Globus pallidus (tissue), 1 donor: ENCODE measurements at places on chromosomes 7 and 10.

GRCh38 chr7:93758631-93759030 lies 131.9 kb downstream of the TFPI2 start:
- no peak for DNase-seq

GRCh38 chr10:6120691-6121090 lies 31.9 kb downstream of the RBM17 start:
- no peak for DNase-seq

- DNase-seq, result no peak
These were observed 12.2 kb downstream of the CPA2 start for GRCh38 chr7:130278860-130279259.

DNA sequence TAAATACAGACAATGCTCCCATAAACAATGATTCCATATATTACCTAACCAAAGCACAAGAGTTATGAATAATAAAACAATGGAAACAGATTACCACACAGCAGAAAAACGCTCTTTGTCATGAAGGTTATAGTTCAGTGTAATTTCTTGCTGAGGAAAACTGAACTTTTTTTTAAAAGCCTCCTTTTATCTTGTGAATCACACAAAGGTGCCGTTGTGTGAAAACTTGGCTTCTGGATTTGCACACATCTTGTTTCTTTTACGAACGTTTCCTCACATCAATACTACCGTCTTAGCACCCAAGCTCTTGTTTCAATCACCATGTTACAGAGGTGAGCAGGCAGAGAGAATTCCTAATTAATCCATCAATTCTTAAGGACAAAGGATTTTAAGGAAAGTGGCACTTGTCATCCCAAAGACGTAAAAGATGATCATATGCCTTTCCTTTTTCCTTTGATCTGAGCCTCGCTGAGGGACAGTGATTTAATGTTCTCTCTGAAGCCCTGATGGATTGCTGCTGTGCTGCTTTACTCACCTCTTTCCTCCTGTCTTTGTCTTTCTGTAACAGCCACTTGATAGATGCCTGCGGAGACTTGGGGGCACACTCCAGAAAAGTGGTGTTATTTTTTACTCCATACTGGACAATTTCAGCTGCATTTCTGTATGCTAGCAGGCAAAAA lies 110.1 kb downstream of the CD36 start:
- DNase-seq, result peak; percentile 65

GRCh38 chr7:124762611-124763143 lies 2.9 kb downstream of the GPR37 start:
- DNase-seq, result peak; percentile 88

GRCh38 chr7:89887489-89887888 lies 266.8 kb upstream of the STEAP1 start:
- DNase-seq, result peak; percentile 6

DNA sequence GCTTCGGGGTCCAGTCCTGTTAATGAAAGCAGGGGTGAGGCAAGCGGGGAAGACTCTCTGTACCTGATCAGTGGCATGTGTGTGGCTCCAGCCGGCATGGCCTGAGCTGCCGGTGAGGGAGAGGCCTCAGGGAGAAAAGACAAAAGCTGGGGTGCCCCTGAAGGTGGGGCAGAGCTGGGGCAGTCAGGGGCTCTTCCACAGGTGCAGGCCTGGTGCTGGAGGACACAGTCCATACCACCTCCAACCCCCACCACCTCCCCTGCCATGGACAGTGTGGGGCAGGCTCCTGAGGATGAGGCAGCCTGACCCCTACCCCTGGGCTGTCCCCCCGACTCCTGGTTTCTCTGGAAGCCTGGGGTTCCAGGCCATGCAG lies 129.5 kb downstream of the LHPP start:
- DNase-seq, result no peak

DNA sequence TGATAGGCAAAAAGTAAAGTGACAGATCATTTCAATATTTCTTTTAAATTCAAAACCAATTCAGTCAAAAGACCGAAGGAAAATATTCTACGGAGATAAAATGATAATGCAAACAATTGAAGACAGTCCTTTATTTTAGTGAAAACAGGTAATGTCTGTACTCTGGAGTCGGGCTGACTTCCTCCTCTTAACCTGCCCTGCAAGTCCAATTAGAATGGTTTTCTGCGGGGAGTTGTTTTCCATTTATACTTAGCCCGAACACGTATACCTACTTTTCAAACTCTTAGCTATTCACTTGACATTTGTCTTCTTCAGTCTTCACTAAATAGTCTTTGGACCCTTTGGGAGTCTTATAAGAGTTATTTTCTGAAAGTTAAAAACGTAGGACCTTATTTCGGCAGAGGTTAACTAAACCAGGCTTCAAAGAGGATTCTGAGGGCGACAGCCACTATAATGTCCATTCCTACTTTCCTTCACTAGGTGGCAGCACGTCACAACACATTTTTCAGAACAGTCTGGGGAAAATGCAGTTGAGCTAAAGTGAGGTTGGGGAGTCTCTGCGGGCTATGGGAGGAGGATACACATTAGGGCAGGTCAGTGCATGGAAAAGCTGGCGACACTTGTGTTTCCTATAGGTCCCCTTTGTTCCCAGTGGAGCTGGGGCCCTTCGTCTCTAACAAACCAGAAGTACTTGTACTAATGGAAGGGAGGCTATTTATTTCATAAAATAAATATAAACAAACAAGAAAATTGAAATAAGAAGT lies 472.0 kb downstream of the KCNMA1 start:
- DNase-seq, result peak; percentile 53

DNA sequence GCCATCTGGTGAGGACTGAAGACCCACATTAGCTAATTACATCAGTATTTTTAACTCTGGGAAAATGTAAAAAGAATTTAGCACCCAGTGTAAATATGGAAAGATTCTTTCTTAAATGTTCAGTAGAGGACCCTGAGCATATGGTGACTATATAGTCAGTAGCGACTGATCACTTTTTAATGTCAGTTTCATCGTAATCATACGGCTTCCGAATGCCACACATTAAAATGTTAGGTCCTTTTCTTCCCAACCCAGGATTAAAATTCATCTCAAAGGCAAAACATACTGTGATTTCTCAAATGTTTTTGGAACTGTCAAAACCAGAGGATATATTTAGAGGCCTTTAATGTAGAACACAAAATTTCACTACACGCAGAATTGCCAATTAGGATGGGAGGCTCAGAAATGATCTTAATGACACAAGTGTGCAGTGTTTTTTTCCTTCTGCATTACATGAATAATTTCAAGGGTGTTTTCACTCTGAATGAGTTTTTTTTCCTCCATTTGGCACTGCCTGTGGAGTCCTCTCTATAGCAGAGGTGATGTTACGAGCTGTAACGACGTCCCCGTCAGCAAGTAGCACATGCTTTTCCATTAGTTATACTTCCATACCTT lies 382.7 kb downstream of the PAXIP1 start:
- DNase-seq, result no peak

DNA sequence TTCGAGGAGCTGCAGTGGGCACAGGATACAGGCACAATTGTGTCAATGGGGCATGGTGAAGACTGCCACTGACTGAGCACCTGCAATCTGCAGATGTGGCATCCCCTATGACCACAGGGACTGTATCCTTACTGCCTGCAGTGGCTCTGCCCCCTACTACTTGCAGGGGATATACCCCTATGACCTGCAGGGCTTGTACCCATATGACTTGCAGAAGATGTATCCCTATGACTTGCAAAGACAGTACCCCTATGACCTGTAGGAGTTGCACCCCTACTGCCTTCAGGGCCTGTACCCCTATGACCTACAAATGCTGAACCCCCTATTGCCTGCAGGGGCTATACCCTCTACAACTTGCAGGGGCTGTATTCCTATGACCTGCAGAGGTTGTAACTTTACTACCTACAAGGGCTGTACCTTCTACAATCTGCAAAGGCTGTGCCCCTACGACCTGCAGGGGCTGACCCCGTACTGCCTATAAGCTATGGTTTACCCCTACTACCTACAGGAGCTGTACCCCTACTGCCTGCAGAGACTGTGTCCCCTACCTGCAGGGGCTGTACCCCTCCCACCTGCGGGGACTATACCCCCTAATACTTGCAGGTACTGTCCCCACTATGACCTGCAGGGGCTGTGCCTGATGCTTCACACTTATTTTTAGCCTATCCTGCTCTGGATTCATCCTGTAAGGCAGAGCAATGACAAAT lies 65.9 kb upstream of the ADAM12 start:
- no peak for DNase-seq

- DNase-seq, result no peak
These were observed 165.4 kb downstream of the SUGCT start for GRCh38 chr7:40300146-40300670.

DNA sequence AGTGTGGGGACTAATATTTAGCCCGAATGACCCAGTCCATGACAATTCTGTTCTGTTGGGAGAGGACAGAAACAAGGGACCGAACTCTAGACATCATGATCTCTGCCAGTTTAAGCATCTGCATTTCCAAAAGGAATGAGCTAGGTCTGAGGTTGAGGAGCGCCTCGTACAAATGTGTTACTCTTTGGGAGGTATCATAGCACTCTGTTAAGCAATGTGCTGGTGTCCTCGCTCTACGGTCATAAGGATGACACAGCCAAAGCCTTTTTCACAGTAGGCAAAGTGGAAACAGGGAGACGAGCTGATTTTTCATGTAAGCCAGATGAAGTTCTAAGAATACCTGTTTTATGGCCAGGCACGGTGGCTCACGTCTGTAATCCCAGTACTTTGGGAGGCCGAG lies 15.4 kb upstream of the CCDC3 start:
- DNase-seq, result no peak

DNA sequence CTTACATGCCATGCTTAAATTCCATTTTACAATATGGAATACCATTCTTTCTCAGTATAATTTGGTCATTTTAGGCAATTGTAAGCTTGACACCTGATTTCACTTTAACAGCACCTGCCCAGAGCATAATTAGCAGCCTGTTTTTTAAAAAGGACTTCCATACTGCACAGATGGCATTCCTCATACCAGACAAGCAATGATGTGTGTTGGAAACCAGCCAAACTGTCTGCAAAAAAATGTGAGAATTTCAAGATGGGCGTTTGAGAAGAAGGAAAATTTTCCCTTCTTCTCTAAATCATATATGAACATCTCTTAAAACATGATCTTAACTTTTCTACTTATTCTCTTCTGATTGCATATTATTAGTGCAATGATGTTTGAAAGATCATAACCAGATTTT lies 40.4 kb upstream of the AGMO start:
- DNase-seq, result no peak

GRCh38 chr10:6161921-6162320 lies 40.8 kb upstream of the PFKFB3 start:
- DNase-seq, result peak; percentile 86

DNA sequence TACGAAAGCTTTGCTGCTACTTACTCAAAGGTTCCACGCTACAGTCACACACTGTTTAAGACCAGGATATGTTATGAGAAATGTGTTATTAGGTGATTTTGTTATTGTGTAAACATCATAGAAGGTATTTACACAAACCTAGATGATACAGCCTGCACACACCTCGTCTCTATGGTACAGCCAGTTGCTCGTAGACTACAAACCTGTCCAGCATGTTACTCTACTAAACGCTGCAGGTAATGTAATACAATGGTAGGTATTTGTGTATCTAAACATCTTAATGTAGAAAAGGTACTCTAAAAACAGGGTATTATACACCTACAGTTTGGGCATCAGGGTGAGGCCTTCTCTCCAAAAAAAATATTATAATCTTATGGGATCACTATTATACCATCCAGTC lies 181.2 kb downstream of the MYOF start:
- DNase-seq, result no peak

- peak; percentile 5 for DNase-seq
These were observed 422.7 kb downstream of the SORCS3 start for GRCh38 chr10:105063796-105064195.

GRCh38 chr7:147282204-147282603 lies 1165.6 kb downstream of the CNTNAP2 start:
- no peak for DNase-seq
